ENCODE measurements at places on chromosomes 3 and 15.
A peak's percentile ranks its signal among the peaks of the same experiment; 100 is the strongest.

- DNase-seq = no peak
Measured at GRCh38 chr3:171261487-171261886, 198.7 kb downstream of the TNIK start.

DNA sequence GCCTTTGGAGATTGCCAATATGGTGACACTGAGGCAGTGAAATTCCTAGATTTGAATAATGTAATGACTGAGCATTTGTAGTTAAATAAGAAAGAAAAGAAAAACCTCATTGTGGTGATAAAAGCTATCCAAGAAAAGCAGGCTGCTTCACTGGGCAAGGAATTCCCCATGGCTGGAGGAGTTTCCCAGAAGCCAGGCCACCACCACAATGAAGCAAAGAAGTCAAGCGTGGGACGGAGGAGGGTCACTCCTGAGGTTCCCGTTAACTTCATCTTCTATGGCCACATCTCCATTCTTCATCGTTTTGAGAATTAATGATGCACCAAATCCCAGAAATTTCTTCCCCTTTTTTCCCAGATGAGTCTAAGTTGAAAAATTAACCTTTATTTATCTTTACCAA lies 185.8 kb upstream of the BCL6 start:
- no peak for DNase-seq

- DNase-seq = no peak
Measured at GRCh38 chr3:125079675-125080045, 23.9 kb upstream of the HEG1 start.

- no peak for DNase-seq
Measured at GRCh38 chr15:41367418-41367817, 34.7 kb downstream of the NUSAP1 start.

DNA sequence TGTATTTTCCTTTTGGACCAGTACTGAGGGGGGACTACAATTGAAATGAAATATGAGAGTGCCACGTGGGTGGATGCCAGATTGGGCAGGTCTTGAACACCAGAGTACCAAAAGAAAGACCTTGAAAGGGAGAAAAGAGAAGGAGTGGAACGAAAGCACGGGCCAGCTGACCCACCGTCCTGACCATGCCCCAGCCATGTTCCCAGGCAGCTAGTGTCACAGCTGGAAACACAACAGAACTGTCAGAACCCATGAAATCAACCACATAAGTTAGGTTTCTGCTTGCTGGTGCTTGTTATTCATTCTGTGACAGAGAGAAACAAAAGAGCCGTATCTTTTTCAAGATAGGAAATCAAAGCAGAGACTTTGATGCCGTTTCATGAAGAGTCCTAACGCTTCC lies 268.8 kb downstream of the MEX3B start:
- DNase-seq = no peak

- DNase-seq = no peak
Measured at GRCh38 chr3:155317211-155317610, 23.7 kb upstream of the STRIT1 start.

- no peak for DNase-seq
Measured at GRCh38 chr15:89096664-89097063, 8.4 kb downstream of the ABHD2 start.

GRCh38 chr3:65379223-65379622 lies 659.5 kb downstream of the MAGI1 start:
- DNase-seq = no peak

GRCh38 chr3:183359036-183359435 lies 69.4 kb downstream of the MCF2L2 start:
- DNase-seq = no peak

DNA sequence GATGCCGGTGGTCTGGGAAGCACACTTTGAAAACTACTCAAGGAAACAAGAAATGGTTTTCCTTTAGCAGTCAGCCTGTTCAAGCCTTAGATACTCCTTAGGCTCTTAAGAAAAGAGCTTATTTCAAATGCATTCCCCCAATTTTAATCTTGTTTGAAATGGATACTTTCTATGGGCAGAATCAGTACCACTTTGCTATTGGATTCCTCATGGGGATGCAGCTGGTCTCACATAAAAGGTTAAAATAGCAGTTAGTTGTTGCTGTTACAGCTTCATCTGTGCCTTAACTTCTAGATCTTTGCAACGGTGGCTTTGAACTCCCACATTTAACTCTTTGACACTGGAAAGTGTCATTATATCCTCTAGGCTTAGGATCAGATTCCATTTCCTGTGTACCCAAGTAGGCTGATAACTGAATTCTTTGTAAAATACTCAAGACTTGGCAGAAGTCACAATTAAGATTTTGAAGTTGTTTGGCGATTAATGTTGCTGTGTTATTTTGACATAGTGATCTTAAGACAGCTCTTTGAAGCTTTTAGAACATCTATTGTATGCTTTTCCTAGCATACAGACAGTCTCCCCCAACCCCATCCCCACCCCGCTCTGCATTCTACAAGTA lies 2.2 kb downstream of the THBS1 start:
- DNase-seq = no peak

DNA sequence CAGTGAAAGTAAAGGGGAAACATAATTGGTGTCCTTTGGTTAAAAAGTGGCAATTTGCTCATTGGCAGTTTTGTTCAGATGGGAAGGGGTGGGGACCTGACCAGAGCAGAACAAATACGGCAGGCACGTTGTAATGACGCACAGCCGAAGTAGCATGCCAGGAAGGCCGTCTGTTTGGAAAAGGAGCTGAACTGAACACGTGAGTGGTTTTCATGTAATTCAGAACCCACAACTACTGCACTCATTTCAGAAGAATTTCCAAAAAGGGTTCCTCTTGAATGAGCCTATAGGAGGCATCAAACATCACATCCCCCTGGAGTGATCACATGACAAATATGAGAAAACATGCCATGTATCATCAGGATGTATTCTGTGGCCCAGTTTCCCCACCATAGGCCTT lies 42.9 kb upstream of the LMCD1 start:
- DNase-seq = no peak

DNA sequence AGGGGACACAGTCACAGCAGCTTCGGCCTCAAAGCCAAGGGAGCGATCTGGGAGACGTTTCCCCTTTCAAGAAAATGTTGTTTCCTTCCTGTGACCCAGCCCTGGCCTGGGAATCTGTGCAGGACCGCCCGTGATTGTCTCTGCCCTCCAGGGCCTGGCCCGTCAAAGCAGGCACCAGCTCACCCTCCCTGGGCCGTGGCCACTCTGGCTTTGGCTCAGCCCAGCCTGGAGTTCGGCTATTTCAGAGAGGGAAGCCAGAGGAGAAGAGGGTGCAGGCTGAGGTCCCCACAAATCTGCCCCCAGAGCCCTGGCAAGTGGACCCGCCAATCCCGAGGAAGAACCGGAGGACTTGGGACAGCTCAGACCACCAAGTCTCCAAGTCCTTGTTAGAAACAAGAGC lies 12.7 kb downstream of the GATA2 start:
- DNase-seq = no peak

DNA sequence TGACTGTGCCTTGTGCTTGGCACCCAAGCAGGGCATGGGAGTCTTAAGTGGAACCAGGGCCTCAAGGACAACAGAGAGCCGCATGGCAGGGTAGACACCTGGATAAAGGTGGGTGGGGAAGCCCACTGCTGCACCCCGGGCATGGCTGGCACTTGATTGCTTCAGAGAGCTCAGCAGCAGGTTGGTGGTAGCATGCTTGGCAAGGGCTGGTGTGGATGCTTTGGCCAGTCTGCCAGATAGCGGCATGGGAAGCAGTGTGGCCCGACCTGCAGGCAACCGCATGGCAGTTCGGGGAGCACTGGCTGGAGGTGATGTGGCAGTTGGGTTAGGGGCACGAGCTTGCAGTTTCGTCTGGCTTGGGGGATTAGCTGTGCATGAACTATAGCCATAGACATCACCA lies 2.5 kb downstream of the CCDC71 start:
- DNase-seq = no peak

DNA sequence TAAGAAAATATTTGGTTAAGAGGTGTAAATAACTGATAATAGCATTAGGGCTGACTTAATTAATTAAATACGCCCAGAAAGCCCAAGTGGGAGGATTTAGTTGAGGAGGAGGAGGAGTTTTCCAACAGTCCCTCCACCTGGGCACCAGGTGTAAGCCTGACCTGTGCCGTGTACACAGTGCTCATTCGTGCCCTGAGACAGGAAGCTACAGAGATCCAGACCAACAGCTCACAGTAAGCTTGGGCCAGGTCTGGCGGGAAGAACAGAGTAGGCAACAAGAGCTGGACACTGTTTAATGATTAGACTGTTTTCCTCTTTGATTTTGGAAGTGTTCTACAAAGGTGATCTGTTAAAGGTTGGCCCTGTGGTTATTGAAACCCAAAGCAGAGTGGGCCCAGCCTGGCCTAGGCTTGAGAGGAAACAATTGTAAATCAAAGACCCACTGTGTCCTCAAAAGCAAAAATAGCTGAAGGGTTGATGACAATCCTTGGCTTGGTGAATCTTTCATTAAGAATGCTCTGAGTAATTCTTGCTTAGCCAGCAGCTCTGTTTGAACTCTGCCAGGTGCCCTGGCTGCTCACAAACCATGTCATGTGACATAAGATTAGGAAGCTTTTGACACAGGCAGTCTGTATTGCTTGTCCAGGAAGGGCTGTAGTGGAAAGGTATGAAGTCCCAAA lies 13.8 kb downstream of the SQOR start:
- no peak for DNase-seq

GRCh38 chr3:190053919-190054672 lies 66.6 kb downstream of the P3H2 start:
- DNase-seq = no peak

GRCh38 chr3:88231632-88232031 lies 81.9 kb downstream of the C3orf38 start:
- no peak for DNase-seq

GRCh38 chr15:101018016-101018415 lies 98.9 kb downstream of the LRRK1 start:
- DNase-seq = no peak

DNA sequence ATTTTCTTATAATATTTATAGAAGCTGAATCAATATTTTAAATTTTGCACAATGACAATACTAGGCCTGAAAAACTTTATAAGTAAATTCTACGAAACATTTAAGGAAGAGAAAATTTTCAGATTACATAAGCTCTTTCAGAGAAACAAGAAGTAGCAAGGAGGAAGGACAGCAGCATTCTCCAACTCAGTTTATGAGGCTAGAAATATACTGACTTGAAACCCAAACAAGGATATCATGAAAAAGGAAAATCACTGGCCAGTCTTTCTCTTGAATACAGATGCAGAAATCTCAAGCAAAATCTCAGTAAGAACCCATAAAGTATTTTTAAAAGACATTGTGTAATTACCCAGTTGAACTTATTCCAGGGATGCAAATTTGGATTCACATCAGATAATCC lies 121.3 kb downstream of the STAC start:
- no peak for DNase-seq

DNA sequence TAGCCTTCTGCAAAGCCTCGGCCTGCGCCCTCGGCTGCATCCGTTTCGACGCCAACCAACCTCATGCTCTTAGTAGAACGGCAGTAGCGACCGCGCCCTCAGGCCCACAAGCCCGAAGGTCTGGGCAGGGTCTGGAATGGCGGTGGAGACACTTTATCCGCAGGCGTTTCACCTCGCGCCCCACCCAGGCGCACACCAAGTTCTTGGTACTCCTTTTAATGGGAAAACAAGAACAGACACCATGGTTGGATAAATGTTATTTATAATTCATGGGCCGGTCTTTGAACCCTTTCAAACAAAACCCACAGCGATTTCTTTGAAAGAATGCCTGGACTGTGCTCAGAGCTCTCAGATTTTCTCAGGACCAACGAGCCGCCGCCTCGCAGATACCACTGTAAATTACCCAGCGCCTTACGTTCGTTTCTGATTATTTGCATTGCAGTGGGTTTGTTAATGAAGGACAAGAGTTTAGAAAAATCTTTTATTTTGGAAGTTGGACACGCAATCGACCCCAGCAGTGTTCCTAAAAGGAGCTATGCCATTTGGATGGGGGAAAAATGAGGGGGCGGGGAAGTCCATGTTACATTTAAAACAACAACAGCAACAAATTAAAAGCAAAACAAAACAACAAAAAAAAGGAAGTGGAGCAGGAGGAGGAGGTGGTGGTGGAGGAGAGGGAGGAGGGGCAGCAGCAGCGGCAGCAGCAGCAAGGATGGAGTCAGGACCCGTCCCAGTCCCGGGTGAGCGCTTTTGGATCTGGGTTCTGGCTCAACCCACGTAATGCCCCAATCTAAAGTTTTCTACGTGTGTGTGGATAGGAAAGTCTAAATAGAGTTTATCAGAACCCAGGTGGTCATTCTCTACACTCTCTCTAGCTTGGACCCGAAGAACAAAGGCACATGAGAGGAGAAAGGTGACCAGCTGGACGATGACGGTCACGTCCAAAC lies 993 bp upstream of the ISL2 start:
- DNase-seq = peak; percentile 66

DNA sequence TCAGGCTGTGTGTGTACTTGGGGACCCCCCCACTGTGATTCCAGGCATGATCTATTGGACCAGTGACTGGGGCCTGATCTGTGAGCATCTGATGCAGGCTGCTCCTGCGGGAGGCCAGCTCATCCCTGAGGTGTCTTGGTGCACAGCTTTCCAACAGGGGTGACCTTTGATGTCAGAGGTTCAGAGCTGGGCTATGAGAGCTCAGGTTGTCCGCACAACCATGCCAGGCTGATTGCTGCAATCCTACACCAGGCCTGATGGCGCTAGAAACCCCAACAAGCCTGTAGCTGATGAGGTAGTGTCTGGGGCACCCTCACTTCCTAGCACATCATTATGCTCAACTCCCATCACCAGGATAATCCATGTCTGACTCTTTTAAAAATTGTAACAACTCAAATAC lies 56.1 kb upstream of the CACNA2D3 start:
- DNase-seq = no peak

GRCh38 chr3:3346556-3346955 lies 167.1 kb upstream of the CRBN start:
- DNase-seq = no peak

- DNase-seq = no peak
Measured at GRCh38 chr3:152403632-152404066, 134.9 kb downstream of the MBNL1 start.

DNA sequence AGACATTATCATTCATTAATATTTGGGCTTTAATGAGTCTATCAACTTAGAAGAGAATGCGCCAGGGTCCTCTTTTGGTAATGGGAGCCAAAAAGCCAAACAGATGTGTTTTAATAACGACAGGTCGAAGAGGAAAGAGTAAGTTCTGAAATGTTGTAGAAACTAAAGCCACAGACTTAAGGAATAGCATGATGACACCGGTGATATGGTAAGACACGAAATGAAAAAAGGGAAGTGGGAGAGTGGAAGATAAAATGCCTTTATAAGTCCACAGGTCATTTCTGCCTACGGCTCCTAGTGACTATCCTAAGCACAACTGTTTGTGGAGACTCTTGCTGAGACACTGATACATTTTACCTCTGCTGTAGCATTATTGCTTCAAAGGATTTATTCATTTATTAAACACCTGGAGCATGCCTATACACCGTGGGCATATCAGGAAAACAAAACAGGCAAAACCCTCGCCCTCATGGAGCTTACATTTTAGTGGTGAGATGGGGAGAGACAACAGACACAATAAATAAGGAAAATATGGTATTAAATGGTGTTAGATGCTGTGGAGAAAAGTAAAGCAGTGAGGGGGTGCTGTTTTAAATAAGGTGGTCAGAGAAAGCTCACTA lies 11.7 kb upstream of the CD47 start:
- DNase-seq = no peak

GRCh38 chr3:178522200-178523052 lies 13.8 kb upstream of the KCNMB2 start:
- DNase-seq = no peak

Data from neural progenitor cell (in vitro differentiated cells).